Mesenteric fat pad (tissue), 1 donor: ENCODE measurements at places on chromosomes 16 and 17. TPM values are rescaled to one million over a fixed set of nuclear protein-coding genes. Genes with fewer than 3 reads are reported as not detected.

The SAMD14 gene
- total RNA-seq: 1.4 TPM

DNA sequence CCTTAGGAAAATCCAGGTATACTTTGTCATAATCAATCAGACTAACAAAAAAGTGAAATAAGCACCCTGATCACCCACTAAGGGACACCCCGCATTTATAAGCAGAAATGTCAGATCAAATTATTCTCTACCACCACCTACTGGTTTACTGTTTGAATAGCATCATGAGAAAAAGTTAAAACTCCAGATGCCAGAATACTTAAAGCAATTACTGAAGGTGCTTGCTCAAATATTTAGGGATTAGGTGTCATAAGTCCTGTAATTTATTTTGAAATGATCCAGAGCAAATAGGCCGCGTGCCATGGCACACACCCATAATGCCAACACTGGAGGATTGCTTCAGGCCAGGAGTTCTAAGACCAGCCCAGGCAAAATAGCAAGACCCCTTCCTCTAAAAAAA lies 2.3 kb downstream of the TOP2A start:
- DNase-seq: no peak

DNA sequence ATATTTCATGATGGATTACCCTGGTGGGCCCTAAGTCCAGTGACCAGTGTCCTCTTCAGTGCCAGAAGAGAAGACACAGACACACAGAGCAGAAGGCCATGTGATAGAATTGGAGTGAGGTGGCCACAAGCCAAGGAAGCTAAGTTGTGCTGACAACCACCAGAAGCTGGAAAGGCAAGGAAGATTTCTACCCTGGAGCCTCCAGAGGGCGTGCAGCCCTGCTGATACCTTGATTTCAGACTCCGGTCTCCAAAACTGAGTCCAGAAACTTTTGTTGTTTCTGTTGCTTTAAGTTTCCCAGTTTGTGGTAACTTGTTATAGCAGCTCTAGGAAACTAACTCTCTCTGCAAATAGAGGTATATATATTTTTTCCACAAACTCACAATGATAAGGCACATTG lies 396.6 kb upstream of the ASIC2 start:
- DNase-seq: no peak

GRCh38 chr17:83149761-83150251 lies 70.4 kb downstream of the METRNL start:
- no peak for DNase-seq

DNA sequence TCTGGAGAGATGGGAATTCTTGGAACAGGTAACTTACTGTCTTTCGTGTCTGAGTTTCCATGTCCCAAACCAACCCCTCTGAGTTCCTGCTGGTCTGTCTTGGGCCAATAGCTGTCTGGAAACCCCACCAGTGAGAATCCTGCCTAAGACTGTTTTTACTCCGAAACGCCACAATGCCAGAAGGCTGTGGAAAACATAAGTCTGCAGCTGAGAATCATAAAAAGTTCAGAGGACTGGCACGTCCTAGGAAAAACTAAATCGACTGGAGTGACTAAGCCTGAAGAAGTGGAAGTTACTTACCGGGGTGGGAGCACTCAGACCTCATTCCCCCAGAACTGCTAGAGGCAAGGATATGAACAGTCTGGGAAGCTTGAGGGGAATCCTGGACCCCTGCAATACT lies 13.3 kb downstream of the LRRC75A start:
- no peak for DNase-seq
